NB4 (cell line): ENCODE measurements at places on chromosomes 1 and 21.

DNA sequence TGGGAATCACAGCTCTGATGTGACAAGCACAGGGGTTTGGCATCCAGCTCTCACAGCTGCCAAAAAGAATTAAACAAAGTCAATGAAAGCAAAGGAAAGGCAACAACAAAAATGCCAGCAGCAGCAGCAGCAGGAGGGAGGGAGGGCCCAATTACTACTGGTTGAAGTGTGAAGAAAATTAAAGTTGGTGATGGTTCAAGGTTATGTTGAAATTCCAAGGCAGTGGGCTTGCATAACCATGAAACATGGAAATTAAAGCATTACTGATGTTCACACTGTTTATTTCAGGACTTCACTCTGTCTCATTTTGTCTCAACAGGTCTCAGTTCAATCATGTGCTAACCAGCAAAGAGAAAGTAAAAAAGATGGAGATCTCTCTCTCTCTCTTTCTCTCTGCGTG, 220.3 kb upstream of the LYPLAL1 start:
- DNase-seq = no peak

- peak; percentile 71 for DNase-seq
Measured at GRCh38 chr1:28580722-28581530, 11.1 kb upstream of the RAB42 start.

GRCh38 chr1:153540394-153541361, at the start of gene S100A5:
Gene S100A5, minus strand, starts transcription at chr1:153540934. Its CDS starts 743 bp downstream, at chr1:153540191.
- DNase-seq = peak; percentile 87

DNA sequence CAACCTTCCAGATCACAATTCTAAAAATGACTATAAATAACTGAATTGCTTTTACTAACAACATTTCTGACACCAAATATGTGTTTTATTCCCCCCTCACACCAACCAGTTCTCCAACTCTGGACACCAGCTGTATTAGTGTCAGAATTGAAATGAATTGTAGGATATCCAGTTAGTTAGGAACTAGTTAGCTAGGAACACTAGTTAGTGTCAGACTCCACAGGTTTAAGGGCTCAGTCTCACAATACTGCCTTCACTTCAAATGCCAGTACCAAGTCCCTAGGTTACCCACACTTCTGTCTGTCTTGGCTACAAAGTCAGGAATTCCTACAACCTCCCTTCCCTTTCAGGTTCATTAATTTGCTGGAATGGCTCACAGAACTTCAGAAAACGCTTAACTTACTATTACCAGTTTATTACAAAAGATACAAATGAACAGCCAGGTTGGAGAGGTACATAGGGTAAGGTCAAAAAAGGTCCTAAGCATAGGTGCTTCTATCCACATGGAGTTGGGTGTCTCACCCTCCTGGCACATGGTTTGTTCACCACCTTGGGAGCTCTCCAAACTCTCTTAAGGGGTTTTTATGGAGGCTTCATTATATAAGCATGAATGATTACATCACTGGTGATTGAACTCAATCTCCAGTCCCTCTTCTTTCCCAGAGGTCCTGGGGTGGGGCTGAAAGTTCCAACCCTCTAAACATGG, 4.2 kb downstream of the STXBP3 start:
- no peak for DNase-seq

- no peak for DNase-seq
Measured at GRCh38 chr1:151854658-151855057, 1.1 kb upstream of the THEM5 start.

DNA sequence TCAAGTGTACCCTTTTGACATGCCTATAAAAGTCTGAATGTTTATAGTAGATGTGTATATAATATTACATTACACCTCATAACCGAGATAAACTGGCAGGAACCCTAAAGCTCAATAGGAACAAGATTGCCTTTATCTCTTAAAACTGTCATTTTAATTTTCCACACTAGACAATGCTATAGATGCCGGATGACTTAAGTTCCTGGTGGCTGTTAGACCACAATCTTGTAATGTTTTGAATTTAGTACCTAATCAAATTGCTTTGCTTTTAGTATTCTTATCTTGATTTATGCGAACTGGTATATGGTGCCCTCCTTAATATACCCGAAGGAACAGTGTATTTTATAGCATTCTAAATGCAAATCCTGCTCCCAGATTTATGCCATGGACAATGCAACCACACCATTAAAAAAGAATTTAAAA, 1397.0 kb upstream of the ADGRL4 start:
- no peak for DNase-seq

DNA sequence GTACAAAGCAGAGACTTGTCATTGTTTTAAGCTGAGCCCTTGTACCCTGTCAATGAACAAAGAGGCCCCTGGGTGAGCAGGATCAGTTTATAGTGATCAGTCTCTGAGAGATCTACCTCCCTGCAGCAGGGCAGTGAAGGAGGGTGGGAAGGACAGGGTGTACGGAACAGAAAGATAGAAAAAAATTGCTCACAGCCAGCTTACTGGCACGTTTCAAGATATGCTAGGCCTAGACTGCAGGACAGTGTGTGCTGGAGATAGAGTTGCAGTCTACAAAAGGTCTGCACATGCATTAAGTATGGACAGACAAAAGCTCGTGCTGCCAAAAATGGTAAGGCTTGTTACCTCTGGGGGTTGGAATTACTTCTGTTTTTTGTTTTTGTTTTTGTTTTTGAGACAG, 34.6 kb downstream of the OVAAL start:
- no peak for DNase-seq

DNA sequence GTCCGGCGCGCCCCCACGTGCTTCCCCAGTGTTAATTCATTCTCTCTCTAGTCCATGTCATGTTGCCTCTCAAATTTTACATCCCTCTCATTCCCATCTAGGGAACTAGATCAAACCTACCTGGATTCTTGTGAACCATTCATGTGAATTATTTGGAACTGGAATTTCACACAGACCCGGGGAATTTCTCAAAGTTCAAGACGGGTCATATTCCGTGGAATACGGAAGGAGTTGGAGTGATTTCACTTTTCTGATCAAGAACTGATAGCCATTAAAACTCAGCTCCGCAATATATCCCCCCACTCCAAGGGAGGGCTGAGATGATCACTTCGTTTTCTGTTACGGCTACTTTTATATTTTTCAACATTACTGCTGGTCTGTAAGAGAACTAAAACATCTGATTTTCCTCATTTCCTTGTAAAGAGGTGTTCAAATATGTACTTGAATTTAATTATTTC, 1.0 kb upstream of the ENO1 start:
- DNase-seq = no peak

- no peak for DNase-seq
Measured at GRCh38 chr1:209370241-209370995, 213.1 kb upstream of the CAMK1G start.

DNA sequence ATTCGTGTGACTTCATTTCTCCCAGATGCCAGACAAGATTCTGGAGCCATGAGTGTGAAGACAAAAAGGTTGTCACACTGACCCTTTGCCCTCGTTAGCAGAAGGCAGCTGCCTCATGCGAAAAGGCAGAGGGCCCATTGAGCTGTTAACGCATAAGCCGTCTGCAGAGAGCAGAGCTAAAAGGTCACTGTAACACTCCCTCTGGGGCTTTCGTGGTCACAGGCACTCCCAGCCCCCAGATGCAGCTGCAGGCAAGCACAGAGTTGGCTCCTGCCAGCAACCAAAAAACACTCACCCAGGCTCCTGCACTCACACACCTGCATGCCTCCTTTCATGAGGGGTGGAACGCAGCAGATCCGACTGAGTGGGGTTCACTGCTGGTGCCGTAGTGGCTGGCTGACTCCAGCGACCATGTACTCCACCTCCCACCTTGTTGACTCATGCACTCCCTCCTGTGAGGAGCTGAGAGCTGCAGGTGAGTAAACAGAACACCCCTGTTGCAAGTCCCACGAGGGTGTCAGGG, 287.5 kb downstream of the SMYD3 start:
- peak; percentile 90 for DNase-seq

GRCh38 chr1:53384796-53385195, 56.9 kb upstream of the LRP8 start:
- DNase-seq = peak; percentile 12

- DNase-seq = no peak
Measured at GRCh38 chr1:3654549-3655281, 2.4 kb downstream of the TP73 start.

DNA sequence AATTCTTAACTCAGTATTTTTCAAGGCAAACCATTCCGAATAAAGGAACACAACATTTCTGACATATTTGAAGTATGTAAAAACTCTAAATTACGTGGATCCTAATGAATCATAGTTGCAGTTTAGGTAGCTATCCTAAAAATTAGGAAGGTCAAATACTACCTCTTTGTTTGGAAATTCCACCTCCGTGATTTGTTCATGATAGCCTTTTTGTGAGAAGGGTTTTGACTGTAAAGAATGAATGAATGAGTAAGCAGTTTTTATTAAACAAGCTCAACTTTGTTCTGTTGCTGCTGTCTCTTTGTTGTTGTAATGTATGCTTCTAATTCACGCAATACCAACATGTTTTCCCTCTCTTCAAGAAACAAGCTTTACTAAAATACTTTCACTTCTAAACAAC, 840.4 kb downstream of the USP25 start:
- no peak for DNase-seq

DNA sequence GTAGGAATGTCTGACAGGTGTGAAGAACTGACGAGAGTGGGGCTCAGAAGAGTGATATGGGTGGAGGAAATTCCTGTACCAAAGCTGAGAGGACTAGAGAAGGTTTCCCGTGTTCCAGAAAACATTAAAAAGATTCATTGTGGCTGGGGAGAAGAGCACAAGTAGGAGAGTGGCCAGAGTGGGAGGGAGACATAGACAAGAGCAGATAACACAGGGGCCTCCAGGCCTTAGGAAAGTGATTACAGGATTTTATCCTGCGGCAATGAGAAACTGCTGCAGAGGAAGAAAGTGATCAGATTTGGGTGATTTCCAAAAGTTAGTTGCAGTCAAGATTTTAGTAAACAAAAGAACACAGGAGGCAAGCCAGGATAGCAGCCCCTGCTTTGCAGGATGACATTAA, 7.9 kb downstream of the C8B start:
- no peak for DNase-seq

DNA sequence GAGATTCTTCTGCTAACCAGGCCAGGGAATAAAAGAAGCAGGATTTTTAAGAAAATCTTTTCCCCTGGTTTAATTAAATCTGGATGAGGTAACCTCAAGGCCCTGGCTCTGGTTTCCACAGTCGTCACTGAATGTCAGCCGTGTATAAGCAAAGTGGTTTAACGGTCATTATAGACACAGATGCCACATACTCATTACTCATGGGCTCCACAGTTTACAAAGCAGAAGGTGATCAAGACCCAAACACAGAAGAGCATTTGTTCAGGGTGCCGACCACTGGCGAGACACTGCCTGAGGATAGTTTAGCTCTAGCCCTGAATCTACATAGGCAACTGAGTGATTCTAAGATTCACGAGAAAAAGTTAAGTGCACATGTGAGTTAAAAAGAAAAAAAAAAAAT, 27.8 kb upstream of the RAP1GAP start:
- no peak for DNase-seq

DNA sequence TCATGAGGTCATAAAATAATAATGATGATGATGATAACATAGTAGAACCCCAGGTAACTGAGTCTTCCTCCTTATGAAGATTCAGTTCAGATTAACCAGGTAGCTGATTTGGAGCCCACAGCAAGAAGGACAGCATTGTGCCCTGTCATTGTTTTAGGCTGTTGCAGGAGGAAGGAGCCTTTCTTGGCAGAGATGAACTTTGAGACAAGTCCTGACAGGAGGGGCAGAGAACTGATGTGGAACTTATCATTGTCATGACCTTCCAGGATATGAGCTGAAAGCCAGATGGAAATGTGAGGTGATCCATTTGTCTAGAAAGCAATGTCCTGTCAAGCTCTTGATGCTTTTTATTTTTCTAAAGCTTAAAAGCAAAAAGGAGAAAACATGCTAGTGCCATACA, 132.6 kb upstream of the COA6 start:
- DNase-seq = no peak

DNA sequence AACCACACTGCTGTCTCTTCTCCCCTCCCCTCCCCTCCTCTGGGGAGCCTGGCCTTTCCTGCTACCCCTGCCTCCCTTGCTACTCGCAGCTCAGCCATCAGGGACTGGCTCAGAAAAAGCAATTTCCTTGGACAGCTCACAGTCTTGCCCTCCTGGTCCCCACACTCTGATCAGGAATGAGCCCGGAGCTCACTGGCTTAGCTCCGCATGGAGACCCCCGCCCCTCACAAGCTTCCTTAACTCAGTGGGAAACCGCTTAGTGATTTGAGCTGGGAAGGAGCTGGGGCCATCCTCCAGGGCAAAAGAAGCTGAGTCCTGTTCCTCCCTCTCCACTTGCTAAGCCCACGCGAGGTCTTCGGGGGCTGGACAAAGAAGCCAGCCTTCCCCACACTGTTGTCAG, 70.3 kb upstream of the ACTL8 start:
- no peak for DNase-seq

DNA sequence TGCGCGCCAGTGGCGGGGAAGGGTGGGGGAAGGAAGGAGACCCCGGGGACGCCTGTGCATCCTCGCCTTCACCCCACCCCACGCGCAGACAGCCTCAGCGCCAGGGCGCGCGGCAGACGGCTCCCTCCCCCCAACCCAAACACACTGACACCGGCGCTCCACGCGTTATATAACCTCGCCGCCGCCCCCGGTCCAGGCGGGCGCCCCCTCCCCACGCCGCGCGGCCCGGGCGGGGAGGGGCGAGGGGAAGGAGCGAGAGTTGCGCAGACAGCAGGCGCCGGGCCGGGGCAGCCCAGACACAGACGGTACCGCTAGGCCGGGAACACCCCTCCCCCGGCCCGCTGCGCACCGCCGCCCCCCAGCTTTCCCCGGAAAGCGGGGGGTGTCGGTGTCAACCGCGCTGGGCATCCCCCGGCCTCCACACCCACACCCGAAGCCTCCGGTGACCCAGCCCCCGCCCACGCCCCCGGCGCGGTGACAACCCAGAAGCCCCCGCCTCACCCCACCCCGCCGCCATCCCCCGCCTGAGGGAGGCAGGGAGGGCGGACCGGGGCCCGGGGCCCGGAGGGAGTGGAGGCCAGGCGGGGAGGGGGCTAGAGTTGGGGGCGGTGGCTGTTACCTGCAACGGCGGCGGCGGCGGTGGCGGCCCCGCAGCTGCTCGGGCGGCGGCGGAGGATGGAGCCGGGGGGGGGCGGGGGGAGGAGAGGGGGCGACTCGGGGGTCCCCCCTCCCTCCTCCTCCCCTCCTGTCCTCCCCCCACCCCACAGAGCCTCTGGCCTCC, 432 bp downstream of the AKT3 start:
- DNase-seq = peak; percentile 18

- DNase-seq = no peak
Measured at GRCh38 chr1:47534436-47534835, 96.6 kb downstream of the FOXD2 start.

- DNase-seq = no peak
Measured at GRCh38 chr1:214002472-214002871, 14.7 kb downstream of the PROX1 start.

GRCh38 chr1:205448540-205449253, 7.1 kb downstream of the BLACAT1 start:
- DNase-seq = no peak

GRCh38 chr1:169795687-169796086, 980 bp upstream of the METTL18 start:
- DNase-seq = peak; percentile 44

GRCh38 chr1:204503122-204503912, 8.7 kb upstream of the PIK3C2B start:
- DNase-seq = peak; percentile 78

- no peak for DNase-seq
Measured at GRCh38 chr1:56688522-56689026, 43.5 kb downstream of the PRKAA2 start.

- no peak for DNase-seq
Measured at GRCh38 chr1:48022306-48022705, 25.1 kb upstream of the TRABD2B start.
